ENCODE measurements at places on chromosomes 4 and X. TPM values are rescaled to one million over a fixed set of nuclear protein-coding genes. Genes with fewer than 3 reads are reported as not detected.

The ABCG2 gene
- total RNA-seq = 15.5 TPM

The TMEM255A gene
- 3.0 TPM for total RNA-seq

The XAGE1A gene
- total RNA-seq = not detected

The CD99 gene
- total RNA-seq = 14.8 TPM

The MAGEB2 gene
- total RNA-seq = not detected

The TFE3 gene
- total RNA-seq = 8.9 TPM

The GUCY1A1 gene
- 109 TPM for total RNA-seq

The ARHGEF38 gene
- total RNA-seq = under 0.01 TPM

The UGT2B17 gene
- not detected for total RNA-seq

The HSFX1 gene
- 3.0 TPM for total RNA-seq

The SLC30A9 gene
- 92.9 TPM for total RNA-seq

The PDGFRA gene
- 67.9 TPM for total RNA-seq

The MAGEA11 gene
- not detected for total RNA-seq

The XPNPEP2 gene
- total RNA-seq = under 0.01 TPM

The CYSLTR1 gene
- total RNA-seq = 0.74 TPM

The PPARGC1A gene
- total RNA-seq = 3.9 TPM

The TLR1 gene
- total RNA-seq = 8.9 TPM
